ENCODE measurements at places on chromosomes 1 and 21.

DNA sequence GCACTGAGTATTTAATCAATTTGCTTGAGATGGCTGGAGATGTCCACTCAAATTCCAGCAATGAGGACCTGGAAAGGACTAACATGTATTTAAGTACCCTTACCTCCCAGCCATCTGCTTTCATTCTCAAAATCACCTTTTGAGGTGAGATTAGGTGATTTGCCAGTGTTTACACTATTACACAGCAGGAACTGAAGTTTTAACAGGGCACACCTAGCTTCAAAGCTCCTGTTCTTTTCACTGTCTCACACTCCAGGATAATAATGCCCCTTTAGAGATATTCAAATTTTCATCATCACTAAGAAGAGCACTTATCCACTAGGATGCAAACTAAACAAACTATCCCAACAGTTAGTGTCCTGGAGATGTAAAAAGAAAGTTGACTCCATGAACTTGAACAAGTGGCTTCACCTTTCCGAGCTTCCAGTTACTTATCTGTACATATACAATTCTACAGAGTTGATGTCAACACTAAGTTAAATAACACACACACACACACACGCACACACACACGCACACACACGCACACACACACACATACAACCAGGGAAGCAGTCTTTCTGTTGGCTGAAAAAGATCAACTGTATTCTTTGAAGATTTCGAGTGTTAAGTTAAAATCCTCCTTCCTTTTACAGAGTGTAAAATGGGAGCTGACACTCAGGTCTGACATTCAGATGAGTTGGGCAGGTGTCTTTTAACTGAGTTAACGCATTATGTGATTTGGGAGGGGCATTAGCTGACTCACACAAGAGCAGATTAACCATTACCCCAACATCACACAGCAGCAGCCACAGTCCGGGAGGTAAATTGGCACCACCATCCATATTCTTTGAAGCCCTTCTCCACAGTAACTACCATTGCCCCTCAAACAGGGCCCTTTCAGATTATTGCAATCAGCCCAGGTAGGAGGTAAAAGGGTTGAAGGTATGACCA lies 15.5 kb upstream of the JAK1 start:
- no peak for DNase-seq

DNA sequence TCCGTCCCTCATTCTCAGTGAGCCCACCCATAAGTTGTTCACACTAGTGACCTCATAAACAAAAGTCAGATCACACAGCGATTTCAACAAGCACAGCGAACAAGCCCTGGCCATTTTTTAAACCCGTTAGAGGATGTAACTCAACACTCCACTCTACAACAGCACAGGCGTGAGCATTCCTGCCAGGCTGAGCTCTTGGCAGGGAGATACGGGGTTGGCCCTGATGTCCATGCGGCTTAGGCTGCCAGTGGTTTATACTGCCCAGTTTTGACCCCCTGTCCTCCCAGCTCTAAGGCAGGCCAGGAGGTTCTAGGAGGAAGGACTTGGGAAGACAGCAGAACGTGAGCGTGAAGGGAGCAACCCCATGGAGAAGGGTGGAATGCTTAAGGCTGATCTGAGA lies 35.0 kb downstream of the PARP1 start:
- DNase-seq: no peak

DNA sequence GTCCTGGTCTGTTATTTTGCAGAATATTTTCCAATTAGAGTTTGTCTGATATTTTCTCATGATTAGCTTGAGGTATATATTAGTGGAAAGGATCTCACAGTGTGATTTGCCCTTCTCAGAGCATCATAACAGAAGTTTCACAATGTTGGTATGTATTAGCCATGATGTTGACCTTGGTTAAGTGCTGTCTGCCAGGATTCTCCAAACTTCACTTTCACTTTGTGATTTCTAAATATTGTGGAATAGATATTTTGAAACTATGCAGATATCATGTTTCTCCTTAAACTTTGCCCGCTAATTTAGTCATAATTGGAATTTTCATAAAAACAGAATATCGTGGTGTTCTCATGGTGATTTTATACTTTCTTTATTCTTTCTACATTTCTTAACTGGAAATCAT lies 98.0 kb upstream of the DEPDC1 start:
- DNase-seq: no peak

DNA sequence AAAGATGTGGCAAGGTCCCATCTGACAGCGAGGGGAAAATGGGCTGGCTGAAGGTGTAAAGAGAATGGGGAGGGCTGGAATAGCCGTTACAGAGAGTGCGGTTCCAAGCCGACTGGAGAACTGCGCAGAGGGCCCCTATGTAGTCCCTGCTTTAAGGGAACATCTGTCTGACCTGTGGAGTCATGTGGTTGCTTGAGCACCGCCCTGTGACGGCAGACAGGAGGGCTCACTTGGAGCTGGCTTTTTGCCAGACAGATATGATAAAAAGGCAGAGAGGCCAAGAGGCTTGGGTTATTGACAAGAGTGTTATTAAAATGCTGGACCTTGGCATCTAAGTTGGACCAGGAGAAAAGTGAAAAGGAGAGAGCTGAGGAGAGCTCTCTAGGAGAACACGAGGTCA lies 5.9 kb upstream of the PTPRF start:
- DNase-seq: no peak

DNA sequence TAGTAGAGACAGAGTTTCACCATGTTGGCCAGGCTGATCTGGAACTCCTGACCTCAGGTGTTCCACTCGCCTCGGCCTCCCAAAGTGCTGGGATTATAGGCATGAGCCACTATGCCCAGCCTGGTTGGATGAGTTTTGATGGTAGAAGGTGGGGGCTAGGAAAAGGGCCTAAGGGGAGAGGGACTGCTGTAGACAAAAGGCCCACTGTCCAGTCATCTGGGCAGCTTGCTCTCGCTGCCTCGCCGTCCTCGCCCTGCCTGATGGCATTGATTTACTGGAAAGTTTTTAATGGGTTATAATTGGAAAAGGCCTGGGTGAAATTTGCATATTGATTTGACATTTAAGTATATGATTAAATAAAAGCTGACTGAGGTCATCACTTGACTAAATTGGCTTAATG lies 175.1 kb upstream of the CSF3R start:
- DNase-seq: no peak

Measured in WERI-Rb-1 (cell line).